SJCRH30 (cell line): ENCODE measurements at places on chromosomes 7 and 10. TPM values are rescaled to one million over a fixed set of nuclear protein-coding genes. Genes with fewer than 3 reads are reported as not detected.

DNA sequence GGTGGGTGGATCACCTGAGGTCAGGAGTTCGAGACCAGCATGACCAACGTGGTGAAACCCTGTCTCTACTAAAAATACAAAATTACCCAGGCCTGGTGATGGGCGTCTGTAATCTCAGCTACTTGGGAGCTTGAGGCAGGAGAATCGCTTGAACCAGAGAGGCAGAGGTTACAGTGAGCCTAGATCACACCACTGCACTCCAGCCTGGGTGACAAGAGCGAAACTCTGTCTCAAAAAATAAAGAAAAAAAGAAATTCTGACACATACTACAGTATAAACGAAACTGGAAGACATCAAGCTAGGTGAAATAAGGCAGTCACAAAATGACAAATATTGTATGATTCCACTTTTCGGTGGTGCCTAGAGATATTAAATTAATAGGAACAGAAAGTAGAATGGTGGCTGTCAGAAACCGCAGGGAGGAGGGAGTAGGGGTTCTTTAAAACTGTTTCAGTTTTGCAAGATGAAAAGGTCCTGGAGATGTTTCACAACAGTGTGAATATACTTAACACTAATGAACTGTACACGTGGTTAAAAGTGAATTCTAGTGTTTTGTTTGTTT lies 23.2 kb downstream of the PILRA start:
- H3K36me3 ChIP-seq: no peaks in the 10 kb centered on the region
- no peak for DNase-seq
- peaks cover 29% of the 10 kb centered on the region for H3K27me3 ChIP-seq
- no peaks in the 10 kb centered on the region for H3K4me1 ChIP-seq

GRCh38 chr7:110775046-110775445 lies 315.9 kb upstream of the LRRN3 start:
- no peak overlapping the region for H3K4me3 ChIP-seq
- no peak overlapping the region for H3K27ac ChIP-seq
- no peaks in the 10 kb centered on the region for H3K27me3 ChIP-seq
- DNase-seq: no peak

- peaks cover 5% of the 10 kb centered on the region; the same call in 1 of the 2 replicates for H3K4me1 ChIP-seq
- DNase-seq: peak; percentile 89
- no peak overlapping the region for H3K27ac ChIP-seq
- H3K4me3 ChIP-seq: no peak overlapping the region
- H3K27me3 ChIP-seq: no peaks in the 10 kb centered on the region
These were observed 27.3 kb downstream of the PPIF start for GRCh38 chr10:79374312-79375191.

- H3K27me3 ChIP-seq: no peaks in the 10 kb centered on the region
- H3K27ac ChIP-seq: no peak overlapping the region
- H3K4me3 ChIP-seq: no peak overlapping the region
- no peaks in the 10 kb centered on the region for H3K4me1 ChIP-seq
- no peak for DNase-seq
These were observed 111.8 kb downstream of the VIPR2 start for GRCh38 chr7:159032753-159033472.

- no peaks in the 10 kb centered on the region for H3K27me3 ChIP-seq
- no peaks in the 10 kb centered on the region for H3K36me3 ChIP-seq
- no peaks in the 10 kb centered on the region for H3K4me1 ChIP-seq
- H3K27ac ChIP-seq: no peak overlapping the region
- no peak for DNase-seq
These were observed 15.6 kb downstream of the FAM107B start for GRCh38 chr10:14758994-14759664.

DNA sequence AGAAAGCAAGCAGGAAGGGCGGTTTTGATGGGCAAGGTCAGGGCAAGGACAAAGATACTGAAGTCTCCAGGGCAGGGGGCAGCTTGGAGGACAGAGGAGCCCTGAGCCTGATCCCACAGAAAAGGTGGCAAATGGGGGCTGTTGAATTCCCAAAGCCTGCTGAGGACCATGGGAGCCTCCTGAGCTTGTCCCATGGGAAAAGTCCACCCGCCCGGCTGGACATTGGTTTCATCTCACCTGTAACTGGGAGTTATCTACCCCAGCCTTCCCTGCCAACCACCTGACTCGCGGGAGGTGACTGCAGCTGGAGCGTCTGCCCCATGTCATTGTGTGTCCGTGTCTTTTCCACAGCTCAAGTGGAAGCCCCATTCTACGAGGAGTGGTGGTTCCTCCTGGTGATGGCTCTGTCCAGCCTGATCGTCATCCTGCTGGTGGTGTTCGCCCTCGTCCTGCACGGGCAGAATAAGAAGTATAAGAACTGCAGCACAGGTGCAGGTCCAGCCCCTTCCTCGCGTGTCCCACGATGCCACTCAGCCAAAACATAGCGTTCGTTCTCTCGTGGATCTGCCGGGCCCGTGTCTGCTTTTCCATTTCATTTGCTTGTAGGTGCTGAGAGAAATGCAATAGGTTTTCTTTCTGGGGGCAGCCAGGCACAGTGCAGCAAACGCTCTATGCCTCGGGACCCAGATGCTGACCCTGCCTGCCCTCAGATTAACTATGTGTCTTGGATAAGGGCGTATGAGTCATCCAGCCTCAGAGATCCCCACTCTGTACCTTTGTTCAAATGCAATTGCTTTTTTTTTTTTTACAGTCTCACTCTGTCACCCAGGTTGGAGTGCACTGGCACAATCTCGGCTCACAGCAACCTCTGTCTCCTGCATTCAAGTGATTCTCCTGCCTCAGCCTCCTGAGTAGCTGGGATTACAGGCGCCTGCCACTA lies 444.5 kb upstream of the FOXK1 start:
- no peak for DNase-seq
- H3K4me1 ChIP-seq: no peaks in the 10 kb centered on the region
- no peaks in the 10 kb centered on the region for H3K36me3 ChIP-seq
- no peak overlapping the region for H3K4me3 ChIP-seq
- no peak overlapping the region for H3K27ac ChIP-seq
- no peaks in the 10 kb centered on the region for H3K27me3 ChIP-seq

DNA sequence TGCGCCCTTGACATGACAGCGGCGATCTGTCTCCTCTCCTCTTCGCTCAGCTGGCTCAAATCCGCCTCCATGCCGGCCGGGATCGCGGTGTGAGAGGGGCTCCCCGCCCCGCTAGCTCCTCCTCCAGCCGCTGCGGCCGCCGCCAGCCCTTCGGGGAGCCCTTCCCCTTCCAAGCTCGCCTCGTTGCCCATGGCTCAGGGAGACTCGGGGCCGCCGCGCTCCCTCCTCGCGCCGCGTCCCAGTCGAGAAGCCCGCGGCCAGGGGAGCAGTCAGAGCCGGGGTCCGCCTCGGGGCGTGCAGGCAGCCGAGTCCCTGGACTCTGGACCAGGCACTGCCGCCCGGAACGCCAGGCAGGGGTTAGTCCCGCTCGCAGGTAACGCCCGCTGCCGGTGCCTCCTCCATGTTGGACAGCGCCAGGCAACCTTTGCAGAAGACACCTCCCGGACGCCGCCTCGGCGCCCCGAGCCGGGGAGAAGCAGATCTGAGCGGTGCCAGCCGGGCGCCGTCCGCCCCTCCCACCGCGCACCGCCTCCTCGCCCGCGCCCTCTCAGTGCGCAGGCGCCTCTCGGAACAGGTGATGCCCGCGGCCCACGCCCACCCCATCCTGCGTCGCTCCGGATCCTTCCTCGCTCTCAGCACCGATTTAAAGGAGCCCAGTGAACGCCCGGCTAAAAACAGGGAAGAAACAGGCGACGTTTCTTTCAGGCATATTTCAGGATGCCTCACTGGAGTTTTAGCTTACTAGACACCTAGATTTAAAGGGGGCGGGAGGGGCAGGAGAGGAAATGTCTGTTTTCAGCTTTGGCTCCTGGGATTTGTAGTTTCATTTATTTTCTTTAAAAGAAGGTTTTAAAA lies at the start of gene PCLO:
TSS of gene PCLO (minus strand) at position 483 of the 855 bp plus-strand sequence. CDS start at position 191, 292 bp downstream.
- H3K27me3 ChIP-seq: no peaks in the 10 kb centered on the region
- H3K36me3 ChIP-seq: no peaks in the 10 kb centered on the region

Gene LOXL4
- 8.1 and 8.7 TPM in 2 replicates for total RNA-seq

Gene CDHR3
- 0.91 and 1.5 TPM in 2 replicates for total RNA-seq

Gene RPEL1
- not detected in 2 replicates for total RNA-seq

Gene LIPK
- total RNA-seq: not detected in 2 replicates

Gene ZNF727
- 2.3 and 3.0 TPM in 2 replicates for total RNA-seq

Gene SAMD9
- 4.9 and 6.0 TPM in 2 replicates for total RNA-seq
